ENCODE measurements at places on chromosomes 1 and 21.

- no peak for DNase-seq
Measured at GRCh38 chr1:24919791-24920532, 10.1 kb downstream of the RUNX3 start.

- DNase-seq = no peak
Measured at GRCh38 chr21:45982092-45982757, 655 bp downstream of the COL6A1 start.

GRCh38 chr1:10286244-10286643 lies 75.9 kb downstream of the KIF1B start:
- no peak for DNase-seq

DNA sequence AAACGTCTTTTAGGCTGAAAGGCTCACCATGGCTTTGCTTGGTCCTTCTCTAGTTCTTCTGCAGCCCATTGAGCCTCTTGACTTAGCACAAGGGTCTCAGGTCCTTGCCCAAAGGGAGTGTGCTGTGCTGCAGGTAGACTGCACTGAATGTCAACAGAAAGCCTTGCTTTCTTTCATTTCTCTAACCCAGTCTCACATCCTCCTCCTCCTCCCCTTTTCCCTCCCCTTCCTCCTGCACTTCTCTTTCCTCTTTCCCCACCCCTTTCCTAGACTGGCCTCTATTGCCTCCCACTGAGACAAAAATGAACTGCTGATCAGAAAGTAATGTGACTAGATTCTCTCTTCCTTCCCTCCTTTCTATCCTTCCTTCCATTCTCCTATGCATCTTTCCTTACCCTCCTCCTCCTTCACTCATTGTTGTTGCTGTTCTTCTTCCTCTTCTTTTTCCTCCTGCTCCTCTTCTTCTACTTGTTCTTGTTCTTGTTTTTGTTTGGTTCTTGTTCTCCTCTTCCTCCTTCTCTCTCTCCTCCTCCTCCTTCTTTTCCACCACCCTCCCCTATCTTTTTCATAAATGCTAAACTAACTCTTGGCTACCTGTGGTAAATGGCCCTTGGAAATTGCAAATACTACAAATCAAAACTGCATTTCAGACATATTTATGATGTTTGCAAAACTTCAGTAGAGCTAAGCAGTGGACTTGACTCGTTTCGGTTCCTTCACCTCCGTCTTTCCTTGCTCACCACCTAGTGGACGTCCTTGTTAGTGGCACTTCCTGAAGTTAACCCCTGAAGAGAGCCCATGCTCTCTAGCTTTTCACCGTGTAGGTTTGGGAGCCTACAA lies at the start of gene SELL:
SELL (minus strand) TSS at position 152 of the 840 bp plus-strand sequence; CDS start at position 30, 122 bp downstream.
- peak; percentile 38 for DNase-seq

- peak; percentile 80 for DNase-seq
Measured at GRCh38 chr1:26378088-26378878, 5.7 kb upstream of the ZNF683 start.

DNA sequence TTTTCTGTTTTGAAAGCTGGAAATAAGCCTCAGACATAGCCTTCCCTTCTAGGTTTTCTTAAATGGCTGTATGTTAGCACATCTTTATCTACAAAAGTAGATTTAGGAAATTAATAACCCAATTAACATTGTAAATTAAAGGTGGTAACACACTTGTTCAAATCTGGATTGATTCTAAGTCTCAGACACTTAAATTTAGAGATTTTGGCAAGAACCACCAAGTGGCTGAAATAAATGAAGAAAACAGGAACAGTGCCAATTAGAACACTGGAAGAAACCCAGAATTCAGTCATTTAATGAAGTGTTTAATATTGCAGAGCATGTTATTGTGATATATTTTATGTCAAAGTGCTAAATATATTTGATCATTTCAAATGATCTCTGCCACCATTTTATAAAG lies 628.2 kb downstream of the USP25 start:
- no peak for DNase-seq

GRCh38 chr1:205250699-205251098 lies 23.0 kb downstream of the TMCC2 start:
- DNase-seq = no peak

DNA sequence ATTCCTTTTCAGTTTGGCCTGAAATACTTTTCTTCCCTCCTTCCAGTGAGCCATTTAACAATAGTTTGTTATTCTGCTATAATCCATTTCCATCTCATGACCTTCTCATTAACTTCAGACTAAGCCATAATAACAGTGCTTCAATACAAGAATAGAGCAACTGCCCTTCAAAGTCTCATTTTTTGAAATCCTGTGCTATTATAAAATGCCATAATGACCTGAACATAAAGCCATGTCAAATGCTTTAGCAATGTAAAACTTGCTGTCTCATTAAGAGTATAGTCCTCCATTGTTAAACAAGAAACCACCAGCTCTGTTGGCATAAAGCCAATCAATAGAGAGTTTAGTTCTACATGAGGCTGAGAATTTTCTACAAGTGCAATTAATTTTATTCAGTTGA lies 9.6 kb upstream of the PIGK start:
- DNase-seq = no peak

DNA sequence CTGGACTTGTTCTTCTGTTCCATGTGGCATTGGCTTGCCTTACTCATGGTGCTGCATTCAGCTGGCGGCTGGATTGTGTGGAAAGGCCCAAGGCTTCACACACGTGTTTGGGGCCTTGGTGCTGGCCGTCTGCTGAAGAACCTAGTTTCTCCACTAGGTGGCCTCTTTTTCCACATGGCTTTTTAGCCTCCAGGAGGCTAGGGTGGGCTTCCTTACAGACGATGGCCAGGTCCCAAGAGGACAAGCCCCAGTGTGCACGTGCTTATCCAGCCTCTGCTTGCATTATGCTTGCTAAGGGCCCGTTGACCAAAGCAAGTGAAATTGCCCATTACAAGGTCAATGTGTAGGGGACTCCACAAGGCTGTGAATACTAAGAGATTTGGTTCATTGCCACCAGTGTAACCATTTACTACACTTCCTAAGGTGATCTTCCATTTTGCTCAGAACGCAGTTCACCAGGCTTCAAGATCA lies 47.5 kb upstream of the FOXO6 start:
- no peak for DNase-seq

DNA sequence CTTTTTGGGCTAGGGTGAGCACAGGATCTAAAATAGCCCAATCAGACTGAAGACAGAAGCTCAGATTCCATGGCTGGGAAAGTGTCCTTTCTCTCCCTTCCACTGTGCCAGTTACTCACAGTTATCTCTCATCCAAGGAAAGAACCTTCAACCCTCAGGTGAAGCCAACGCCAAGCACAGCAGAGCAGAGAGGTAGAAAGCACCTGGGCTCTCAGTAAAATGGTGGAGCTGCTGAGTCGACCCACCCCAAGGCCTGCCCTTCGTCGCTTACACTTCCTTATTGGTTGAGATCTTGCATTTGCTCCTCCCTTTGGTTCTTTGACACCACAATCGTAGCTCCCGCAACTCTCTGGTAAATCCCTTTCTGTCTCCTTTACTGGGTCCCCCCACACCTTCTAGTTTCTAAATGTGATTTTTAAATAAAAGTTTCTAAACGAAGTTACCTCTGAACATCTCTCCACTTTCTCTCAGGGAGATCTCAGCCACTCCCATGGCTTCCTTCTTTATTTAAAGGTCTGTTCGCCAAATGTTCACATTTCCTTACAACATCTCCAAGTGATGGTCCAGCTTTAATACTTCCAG lies 27.5 kb upstream of the SLC30A1 start:
- no peak for DNase-seq

- DNase-seq = no peak
Measured at GRCh38 chr1:199353906-199354305, 673.6 kb upstream of the NR5A2 start.

- DNase-seq = no peak
Measured at GRCh38 chr1:12407050-12407961, 177.5 kb downstream of the VPS13D start.

- DNase-seq = no peak
Measured at GRCh38 chr1:214018386-214019268, 30.9 kb downstream of the PROX1 start.

- DNase-seq = no peak
Measured at GRCh38 chr1:108801101-108801500, 54.6 kb downstream of the STXBP3 start.

- DNase-seq = no peak
Measured at GRCh38 chr1:65208563-65208973, 60.6 kb downstream of the AK4 start.

- no peak for DNase-seq
Measured at GRCh38 chr1:203954788-203955552, 93.6 kb downstream of the SNRPE start.

DNA sequence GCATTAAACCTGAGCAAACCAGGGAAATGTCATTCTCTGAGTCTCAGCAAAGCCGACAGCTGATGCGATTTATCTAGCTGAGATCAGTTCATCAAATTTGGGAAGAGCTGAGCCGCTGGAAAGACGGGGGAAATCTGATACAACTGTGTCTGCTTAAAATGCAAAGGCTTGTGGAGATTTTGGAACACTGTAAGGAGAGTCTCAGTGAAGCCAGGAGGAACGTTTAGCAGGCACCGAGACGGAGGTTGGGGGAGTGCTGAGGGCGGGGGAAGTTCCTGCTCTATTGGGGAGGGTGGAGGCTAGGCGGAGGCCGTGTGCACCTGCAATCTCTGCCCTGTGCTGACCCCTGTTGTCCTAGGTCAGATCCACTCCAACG lies 143.2 kb upstream of the CSF3R start:
- DNase-seq = no peak

DNA sequence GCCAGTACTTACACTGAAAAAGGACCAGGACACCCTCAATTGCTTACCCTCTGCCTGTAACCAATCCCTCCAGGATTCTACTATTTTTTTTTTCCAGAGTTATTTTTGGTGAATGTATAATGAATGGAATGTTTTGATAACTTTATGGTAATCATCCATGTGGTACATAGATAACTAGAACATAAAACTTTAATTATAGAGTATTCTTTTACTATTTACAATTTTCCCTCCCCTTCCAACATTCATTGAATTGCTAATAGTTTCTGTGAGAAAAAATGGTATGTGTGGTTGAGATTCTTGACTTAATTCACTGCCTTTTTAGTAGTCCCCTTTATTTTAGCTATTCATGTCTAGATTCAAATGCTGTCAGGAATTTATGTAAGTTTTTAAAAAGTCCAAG lies 164.6 kb downstream of the CYYR1 start:
- DNase-seq = no peak

GRCh38 chr1:207336559-207337467 lies 15.3 kb downstream of the CD55 start:
- DNase-seq = no peak

DNA sequence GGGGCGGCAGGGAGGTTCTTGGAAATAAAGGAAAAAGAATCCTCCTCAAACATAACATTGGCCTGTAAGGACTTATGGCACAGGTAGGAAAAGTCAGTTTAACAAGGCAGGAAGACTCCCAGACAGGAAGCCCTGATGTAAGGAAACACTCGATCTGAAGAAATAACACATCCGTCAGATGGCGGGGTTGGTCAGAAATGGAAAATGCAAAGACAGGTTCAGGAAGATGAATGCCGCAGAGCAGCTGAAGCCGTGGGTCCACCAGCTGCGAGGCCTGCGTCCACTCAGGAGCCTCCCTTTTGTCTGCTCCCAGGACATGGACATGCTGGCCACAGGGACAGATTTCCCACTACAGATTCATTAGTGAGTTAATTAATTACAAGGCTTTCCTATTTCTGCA lies 3.8 kb downstream of the RSPH1 start:
- DNase-seq = no peak

GRCh38 chr1:87346130-87346814 lies 17.6 kb downstream of the LMO4 start:
- no peak for DNase-seq

DNA sequence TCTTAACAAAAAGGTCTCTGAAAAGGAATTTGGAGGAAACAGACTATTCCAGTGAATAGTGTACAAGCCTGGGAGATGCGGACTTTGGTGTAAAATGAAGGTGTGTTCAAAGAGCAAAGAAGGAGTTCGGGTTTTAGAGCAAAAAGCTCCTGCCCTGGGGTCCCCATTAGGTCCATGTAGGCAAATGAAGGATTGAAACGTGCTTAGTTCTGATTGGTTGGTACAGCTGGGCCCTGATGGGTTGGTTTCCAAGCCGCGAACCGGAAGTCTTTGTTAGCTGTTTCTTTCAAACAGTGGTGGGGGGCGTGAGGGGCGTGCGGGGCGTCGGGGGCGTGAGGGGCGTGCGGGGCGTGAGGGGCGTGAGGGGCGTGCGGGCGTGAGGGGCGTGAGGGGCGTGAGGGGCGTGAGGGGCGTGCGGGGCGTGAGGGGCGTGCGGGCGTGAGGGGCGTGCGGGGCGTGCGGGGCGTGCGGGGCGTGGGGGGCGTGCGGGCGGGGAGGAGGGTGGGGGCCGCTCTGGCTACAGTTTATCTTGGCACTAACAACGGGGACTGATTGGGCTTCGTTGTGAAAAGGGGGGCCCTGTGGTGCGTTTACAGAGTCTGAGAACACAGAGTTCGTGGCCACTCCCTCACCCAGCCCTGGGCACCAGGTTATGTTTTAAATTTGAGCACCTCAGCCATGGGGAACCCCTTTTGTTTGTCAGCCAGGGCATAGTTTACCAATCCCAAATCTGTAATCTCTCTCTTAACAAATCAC lies 29.4 kb downstream of the LRRC3 start:
- no peak for DNase-seq

GRCh38 chr21:37164742-37165141 lies 91.7 kb downstream of the TTC3 start:
- no peak for DNase-seq

GRCh38 chr1:94309216-94309615 lies 71.8 kb upstream of the ARHGAP29 start:
- DNase-seq = no peak

- DNase-seq = no peak
Measured at GRCh38 chr1:195336812-195337211, 1271.4 kb downstream of the KCNT2 start.

DNA sequence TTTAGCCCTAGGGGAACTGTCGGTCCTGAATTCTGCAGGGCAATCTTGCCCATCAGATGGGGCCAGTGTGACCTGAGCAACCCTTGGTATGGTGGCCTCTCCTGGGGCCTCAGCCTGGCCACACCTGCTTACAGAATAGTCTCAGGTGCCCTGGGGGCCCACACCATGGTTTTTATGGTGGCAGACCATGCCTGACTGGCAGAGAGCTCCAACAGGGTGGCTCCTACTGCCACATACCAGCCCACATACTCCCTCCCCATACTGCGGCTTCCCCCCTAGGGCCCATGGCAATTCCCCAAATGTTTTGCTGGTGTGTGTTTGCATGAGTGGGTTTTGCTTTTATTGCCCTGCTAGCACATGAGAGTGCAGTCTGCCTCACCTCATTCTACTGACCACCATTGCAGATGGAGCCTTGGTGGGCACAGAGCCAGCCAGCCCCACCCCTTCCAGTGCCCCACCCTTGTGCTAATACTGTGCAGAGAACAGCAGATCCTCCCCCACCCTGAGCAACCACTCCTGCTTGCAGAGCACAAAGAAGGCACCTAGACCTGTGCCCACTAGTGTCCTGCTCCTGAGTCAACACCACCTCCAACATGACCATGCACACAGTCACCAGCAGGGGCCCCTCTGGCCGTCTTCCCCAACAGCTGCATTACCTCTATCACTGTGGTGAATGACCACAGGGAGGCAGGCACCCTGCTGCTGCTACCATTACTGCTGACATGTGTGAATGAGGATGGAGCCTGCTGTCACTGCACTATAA lies 86.8 kb downstream of the GDAP2 start:
- DNase-seq = no peak

- no peak for DNase-seq
Measured at GRCh38 chr1:208475951-208476845, 232.0 kb upstream of the PLXNA2 start.
